ENCODE measurements at places on chromosomes 3 and 15. TPM values are rescaled to one million over a fixed set of nuclear protein-coding genes. Genes with fewer than 3 reads are reported as not detected.

GRCh38 chr3:191688756-191689433 lies 227.9 kb downstream of the PYDC2 start:
- no peaks in the 10 kb centered on the region for H3K4me1 ChIP-seq
- no peak overlapping the region for H3K27ac ChIP-seq
- no peaks in the 10 kb centered on the region for H3K36me3 ChIP-seq
- no peak for DNase-seq
- no peaks in the 10 kb centered on the region for H3K27me3 ChIP-seq
- H3K4me3 ChIP-seq, result no peak overlapping the region

DNA sequence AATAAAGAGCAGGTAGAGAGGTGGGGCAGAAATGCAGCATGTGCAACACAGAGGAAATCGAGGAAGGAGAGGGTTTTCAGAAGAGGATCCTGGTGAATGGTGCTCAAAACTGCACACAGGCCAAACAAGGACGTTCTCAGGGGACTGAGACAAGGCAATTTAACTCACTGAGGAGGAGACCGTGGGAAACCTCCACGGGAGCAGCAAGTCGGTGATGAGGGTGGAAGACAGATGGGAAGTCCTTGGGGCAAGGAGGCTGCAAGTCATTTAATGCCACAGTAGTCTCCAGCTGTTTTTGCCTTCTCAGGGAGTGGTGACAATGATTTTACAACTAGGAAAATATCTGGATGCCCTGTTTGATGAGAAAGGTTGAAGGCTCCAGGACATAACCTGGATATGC lies 11.5 kb upstream of the PDIA5 start:
- no peak for DNase-seq
- H3K27me3 ChIP-seq, result no peaks in the 10 kb centered on the region
- H3K4me1 ChIP-seq, result no peaks in the 10 kb centered on the region
- no peaks in the 10 kb centered on the region for H3K36me3 ChIP-seq

DNA sequence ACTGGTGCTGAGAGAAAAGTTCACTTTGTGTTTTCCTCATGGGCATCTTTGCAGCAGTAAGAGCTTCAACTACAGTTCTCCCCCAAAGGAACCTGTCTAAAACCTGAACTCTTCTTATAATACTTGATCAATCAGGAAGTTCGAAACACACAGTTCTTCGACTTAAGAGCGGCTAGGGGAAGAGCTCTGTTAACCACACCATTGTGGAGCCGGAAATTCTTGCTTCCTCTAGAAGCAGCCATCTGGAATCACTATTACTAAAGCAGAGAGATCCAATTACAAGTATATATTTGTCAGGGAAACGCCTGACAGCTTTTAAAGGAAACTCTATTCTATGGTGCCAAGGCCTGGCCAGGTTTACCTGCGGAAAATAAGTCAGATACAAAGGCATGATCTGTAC lies 337.3 kb upstream of the CBLB start:
- no peak for DNase-seq
- H3K4me3 ChIP-seq, result no peak overlapping the region
- no peaks in the 10 kb centered on the region for H3K36me3 ChIP-seq

GRCh38 chr15:41797201-41797944 lies 23.1 kb downstream of the MAPKBP1 start:
- H3K27ac ChIP-seq, result no peak overlapping the region
- no peaks in the 10 kb centered on the region for H3K27me3 ChIP-seq
- H3K36me3 ChIP-seq, result no peaks in the 10 kb centered on the region
- DNase-seq, result no peak

FBN1 gene
- total RNA-seq, result 144 TPM

FHIT gene
- 1.6 TPM for total RNA-seq

GRCh38 chr3:111715911-111716523 lies 120.9 kb upstream of the ZBED2 start:
- no peaks in the 10 kb centered on the region for H3K27me3 ChIP-seq
- no peak overlapping the region for H3K27ac ChIP-seq
- no peaks in the 10 kb centered on the region for H3K36me3 ChIP-seq
- peak; percentile 34 for DNase-seq

KLHL40 gene
- total RNA-seq, result 0.42 TPM

GRCh38 chr15:92629975-92630626 lies 25.5 kb downstream of the FAM174B start:
- H3K36me3 ChIP-seq, result no peaks in the 10 kb centered on the region
- no peak for DNase-seq
- no peaks in the 10 kb centered on the region for H3K27me3 ChIP-seq
- H3K4me1 ChIP-seq, result no peaks in the 10 kb centered on the region

DNA sequence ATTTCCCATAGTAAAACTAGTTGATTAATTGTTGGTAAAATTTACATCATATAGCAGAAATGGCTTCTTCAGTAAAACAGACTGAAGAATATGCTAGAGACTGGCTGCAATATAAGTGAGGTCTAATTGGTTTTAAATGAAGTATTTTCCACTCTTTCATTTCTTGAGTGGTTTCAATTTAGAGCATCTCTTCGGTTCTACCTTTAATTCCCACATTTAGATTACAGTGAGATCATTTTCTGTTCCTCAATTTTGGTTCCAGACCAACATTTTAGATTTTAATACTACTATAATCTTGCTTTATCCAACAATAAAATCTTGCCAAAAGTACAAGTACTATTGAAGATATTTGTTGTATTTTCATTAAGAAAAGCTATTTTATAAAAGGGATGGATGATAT lies 1.0 kb upstream of the LRCH3 start:
- H3K36me3 ChIP-seq, result no peaks in the 10 kb centered on the region
- H3K27me3 ChIP-seq, result no peaks in the 10 kb centered on the region
- H3K27ac ChIP-seq, result peak overlapping the region; percentile 99

MST1R gene
- 2.2 TPM for total RNA-seq

- H3K36me3 ChIP-seq, result no peaks in the 10 kb centered on the region
- no peak overlapping the region for H3K27ac ChIP-seq
- H3K4me1 ChIP-seq, result no peaks in the 10 kb centered on the region
- DNase-seq, result no peak
These were observed 9.8 kb downstream of the GMPS start for GRCh38 chr3:155880286-155880685.

IMPG2 gene
- total RNA-seq, result under 0.01 TPM

DNA sequence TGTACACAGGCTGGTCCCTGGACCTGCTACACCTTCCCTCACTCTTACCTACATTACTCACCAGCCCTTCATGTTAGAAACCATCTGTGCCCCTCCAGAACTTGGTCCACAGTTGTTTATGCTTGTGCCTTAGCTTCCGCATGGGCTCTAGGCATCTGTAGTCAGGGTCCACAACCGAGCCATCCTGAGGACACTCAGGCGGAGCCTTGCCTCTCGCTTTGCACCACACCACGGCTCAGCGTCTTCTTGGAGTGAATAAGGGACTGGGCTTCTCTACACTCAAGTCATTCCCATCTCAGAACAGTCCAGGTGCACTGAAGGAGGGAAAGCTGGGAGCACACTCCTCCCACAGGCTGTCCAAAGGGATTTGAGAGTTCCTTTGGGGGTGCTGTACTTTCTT lies 97.8 kb downstream of the HMG20A start:
- H3K4me1 ChIP-seq, result no peaks in the 10 kb centered on the region

- DNase-seq, result no peak
- H3K27me3 ChIP-seq, result no peaks in the 10 kb centered on the region
- H3K4me1 ChIP-seq, result no peaks in the 10 kb centered on the region
- H3K27ac ChIP-seq, result no peak overlapping the region
- H3K36me3 ChIP-seq, result no peaks in the 10 kb centered on the region
These were observed 45.1 kb upstream of the TPM1 start for GRCh38 chr15:62997441-62997840.

NTRK3 gene
- 82.3 TPM for total RNA-seq

DNA sequence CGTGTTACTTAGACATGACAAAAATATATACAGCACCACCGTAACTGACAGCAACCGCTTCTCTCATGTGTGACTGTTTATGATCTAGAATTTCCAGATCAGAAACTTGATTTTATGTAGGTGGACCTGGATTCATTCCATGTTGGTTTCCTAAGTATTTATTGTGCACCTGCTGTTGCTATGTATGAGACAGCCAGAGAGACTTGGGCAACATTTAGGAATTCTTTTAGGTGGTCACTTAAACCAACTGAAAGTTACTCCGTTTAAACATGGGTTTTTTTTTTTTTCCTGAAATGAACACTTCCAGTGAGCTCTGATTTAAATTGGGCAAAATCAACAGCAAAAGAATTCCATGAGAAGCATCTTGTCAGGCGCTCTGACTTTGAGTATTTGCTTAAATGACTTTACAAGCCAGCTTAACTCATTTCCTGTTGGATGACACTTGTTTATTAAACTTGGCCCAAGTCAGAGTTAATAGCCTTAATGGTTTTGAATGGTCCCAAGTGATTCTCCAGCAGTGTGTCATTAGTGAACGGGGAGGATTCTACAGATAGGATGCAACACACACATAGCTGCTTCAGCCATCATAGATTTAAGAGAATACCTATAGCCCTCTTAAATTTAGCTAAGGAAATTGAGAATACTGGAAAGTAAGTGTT lies 31.8 kb downstream of the MITF start:
- H3K36me3 ChIP-seq, result no peaks in the 10 kb centered on the region
- no peak overlapping the region for H3K27ac ChIP-seq
- DNase-seq, result no peak
- H3K4me3 ChIP-seq, result no peak overlapping the region
- H3K27me3 ChIP-seq, result no peaks in the 10 kb centered on the region

GRCh38 chr15:80533790-80534333 lies 129.7 kb downstream of the ARNT2 start:
- no peak overlapping the region for H3K4me3 ChIP-seq
- DNase-seq, result no peak
- H3K27me3 ChIP-seq, result no peaks in the 10 kb centered on the region
- H3K4me1 ChIP-seq, result no peaks in the 10 kb centered on the region

DNA sequence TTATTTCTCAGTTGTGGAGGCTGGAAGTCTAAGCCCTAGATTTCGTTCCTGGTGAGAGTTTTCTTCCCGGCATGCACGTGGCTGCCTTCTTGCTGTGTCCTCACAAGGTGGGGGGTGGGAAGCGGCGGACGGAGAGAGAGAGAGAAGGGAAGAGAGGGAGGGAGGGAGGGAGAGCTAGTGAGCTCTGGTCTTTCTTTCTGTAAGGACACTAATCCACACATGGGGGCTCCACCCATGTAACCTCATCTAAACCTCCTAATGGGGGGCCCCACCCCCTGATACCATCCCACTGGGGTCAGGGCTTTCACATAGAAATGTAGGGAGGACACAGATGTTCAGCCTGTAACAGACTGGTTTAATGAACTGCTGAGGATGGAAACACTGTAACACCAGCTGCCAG lies 7.3 kb downstream of the FBLN2 start:
- no peaks in the 10 kb centered on the region for H3K27me3 ChIP-seq
- H3K4me1 ChIP-seq, result no peaks in the 10 kb centered on the region
- no peak for DNase-seq
- H3K36me3 ChIP-seq, result no peaks in the 10 kb centered on the region
- H3K27ac ChIP-seq, result no peak overlapping the region

DNA sequence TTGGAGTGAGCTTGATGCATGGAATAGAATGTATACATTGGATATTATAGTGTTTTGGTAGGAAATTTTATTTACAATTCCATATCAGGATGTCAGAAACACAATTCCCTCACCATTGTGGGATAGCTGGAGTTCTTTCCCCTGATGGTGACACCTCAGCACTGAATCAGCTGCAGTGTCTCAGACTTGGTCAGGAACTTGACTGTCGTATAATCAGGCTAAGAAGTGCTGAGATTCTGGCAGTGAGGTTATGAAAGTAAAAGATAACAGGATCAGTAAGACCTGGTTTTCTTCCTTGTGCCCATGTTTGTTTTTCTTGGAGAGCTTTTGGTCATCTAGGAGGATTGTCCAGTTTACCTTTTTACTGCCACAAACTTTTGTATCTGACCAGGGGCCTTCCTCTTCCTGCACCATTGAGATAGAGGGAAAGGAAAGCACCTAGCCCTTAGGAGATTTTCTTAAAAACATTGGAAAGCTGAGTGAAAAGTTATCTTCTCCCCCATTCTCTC lies 27.3 kb upstream of the ST3GAL6 start:
- no peaks in the 10 kb centered on the region for H3K36me3 ChIP-seq
- H3K4me3 ChIP-seq, result no peak overlapping the region
- DNase-seq, result no peak

GRCh38 chr3:132593947-132594323 lies 3.1 kb upstream of the ACKR4 start:
- no peak overlapping the region for H3K27ac ChIP-seq
- DNase-seq, result no peak
- H3K27me3 ChIP-seq, result no peaks in the 10 kb centered on the region
- H3K4me1 ChIP-seq, result no peaks in the 10 kb centered on the region
- no peaks in the 10 kb centered on the region for H3K36me3 ChIP-seq
- H3K4me3 ChIP-seq, result no peak overlapping the region

- H3K4me3 ChIP-seq, result no peak overlapping the region
- no peak for DNase-seq
- no peak overlapping the region for H3K27ac ChIP-seq
- peaks cover 7% of the 10 kb centered on the region for H3K27me3 ChIP-seq
- peaks cover 18% of the 10 kb centered on the region for H3K4me1 ChIP-seq
These were observed 308.5 kb upstream of the ARRDC4 start for GRCh38 chr15:97652041-97652440.

DNA sequence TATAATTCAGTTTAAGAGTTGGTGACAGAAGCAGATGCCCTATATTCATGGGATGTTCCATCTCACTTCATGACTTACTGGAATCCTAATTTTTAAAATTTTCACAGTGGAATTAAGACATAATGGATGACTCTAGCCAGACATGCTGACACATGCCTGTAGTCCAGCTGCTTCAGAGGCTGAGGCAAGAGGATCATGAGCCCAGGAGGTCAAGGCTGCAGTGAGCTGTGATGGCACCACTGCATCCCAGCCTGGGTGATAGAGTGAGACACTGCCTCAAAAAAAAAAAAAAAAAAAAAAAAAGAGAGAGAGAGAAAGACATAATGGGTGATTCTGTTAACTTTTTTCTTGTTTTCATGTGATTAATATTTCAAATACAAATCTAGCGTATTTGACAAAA lies 123.6 kb downstream of the KLHL25 start:
- peaks cover 58% of the 10 kb centered on the region for H3K4me1 ChIP-seq
- no peak for DNase-seq
- H3K27ac ChIP-seq, result peak overlapping the region; percentile 21
- no peak overlapping the region for H3K4me3 ChIP-seq
- no peaks in the 10 kb centered on the region for H3K36me3 ChIP-seq

- no peaks in the 10 kb centered on the region for H3K36me3 ChIP-seq
- H3K4me3 ChIP-seq, result no peak overlapping the region
- H3K27ac ChIP-seq, result no peak overlapping the region
- H3K27me3 ChIP-seq, result no peaks in the 10 kb centered on the region
These were observed 36.4 kb upstream of the EHHADH start for GRCh38 chr3:185290266-185290665.

IL16 gene
- total RNA-seq, result 71.1 TPM
